Small intestine (tissue), 16 donors: ENCODE measurements at places on chromosomes 1 and 21. TPM values are rescaled to one million over a fixed set of nuclear protein-coding genes. Genes with fewer than 3 reads are reported as not detected.
A peak's percentile ranks its signal among the peaks of the same experiment; 100 is the strongest.

GRCh38 chr1:43706598-43707189 lies 642 bp upstream of the ST3GAL3 start:
- H3K4me3 ChIP-seq: peak overlapping the region; percentile 54
- H3K36me3 ChIP-seq: peaks cover 19% of the 10 kb centered on the region
- peak overlapping the region; percentile 47 for H3K27ac ChIP-seq
- H3K27me3 ChIP-seq: no peaks in the 10 kb centered on the region
- peak; percentile 36 for DNase-seq

Gene TCP10L
- polyA plus RNA-seq: not detected

Gene RGS2
- 151 TPM for polyA plus RNA-seq

DNA sequence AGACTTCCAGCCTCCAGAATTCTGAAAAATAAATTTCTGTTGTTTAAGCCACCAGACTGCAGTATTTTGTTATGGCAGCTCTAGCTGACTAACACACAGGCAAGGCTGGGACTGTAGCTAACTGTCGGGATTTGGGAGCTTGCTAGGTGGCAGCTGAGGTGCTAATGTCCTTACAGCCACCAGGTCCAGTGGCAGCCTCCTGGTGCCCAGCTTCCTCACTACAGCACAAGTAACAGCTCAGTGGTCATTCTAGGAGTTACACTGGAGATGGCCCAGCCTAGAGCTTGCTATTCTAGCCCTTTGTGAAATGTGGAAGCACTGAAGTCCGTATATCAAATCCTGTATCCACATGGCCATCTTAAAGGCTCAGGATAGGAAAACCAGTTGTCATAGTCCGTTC lies 4.3 kb upstream of the C1orf115 start:
- DNase-seq: no peak
- no peaks in the 10 kb centered on the region for H3K27me3 ChIP-seq
- no peak overlapping the region for H3K4me3 ChIP-seq

Gene FCMR
- polyA plus RNA-seq: 2.7 TPM

GRCh38 chr1:208885060-208885459 lies 640.9 kb upstream of the PLXNA2 start:
- DNase-seq: no peak
- H3K4me3 ChIP-seq: no peak overlapping the region
- H3K4me1 ChIP-seq: no peaks in the 10 kb centered on the region
- H3K27ac ChIP-seq: no peak overlapping the region
- H3K36me3 ChIP-seq: no peaks in the 10 kb centered on the region

GRCh38 chr21:37684115-37684493 lies 232.2 kb downstream of the KCNJ6 start:
- no peaks in the 10 kb centered on the region for H3K36me3 ChIP-seq
- H3K4me1 ChIP-seq: no peaks in the 10 kb centered on the region
- DNase-seq: no peak
- no peak overlapping the region for H3K4me3 ChIP-seq

- peak overlapping the region; percentile 75 for H3K4me3 ChIP-seq
- no peaks in the 10 kb centered on the region for H3K27me3 ChIP-seq
- peak; percentile 86 for DNase-seq
- peaks cover 2% of the 10 kb centered on the region for H3K4me1 ChIP-seq
- H3K36me3 ChIP-seq: peaks cover 39% of the 10 kb centered on the region
Observed at GRCh38 chr1:3625151-3625907, 514 bp downstream of the TPRG1L start.

DNA sequence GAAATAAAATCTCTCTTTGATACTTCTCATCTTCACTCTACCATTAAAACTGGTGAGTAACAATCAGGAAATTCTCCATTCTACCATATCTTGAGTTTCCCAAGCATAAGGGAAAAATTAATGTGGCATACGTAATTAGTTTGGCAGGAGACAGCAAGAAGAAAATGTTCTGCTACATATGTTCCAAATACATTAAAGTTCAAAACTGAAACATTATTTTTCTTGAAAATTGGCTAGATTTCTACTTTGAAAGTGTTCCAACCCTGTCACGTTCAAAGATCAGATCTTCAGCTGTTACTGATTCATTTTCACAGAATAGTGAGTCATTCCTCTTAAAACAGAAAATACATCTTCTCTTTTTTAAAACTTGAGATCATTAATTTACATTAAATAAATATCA lies 48.5 kb downstream of the PIGK start:
- no peak for DNase-seq
- no peaks in the 10 kb centered on the region for H3K36me3 ChIP-seq
- H3K4me1 ChIP-seq: no peaks in the 10 kb centered on the region
- no peak overlapping the region for H3K4me3 ChIP-seq
- no peak overlapping the region for H3K27ac ChIP-seq

DNA sequence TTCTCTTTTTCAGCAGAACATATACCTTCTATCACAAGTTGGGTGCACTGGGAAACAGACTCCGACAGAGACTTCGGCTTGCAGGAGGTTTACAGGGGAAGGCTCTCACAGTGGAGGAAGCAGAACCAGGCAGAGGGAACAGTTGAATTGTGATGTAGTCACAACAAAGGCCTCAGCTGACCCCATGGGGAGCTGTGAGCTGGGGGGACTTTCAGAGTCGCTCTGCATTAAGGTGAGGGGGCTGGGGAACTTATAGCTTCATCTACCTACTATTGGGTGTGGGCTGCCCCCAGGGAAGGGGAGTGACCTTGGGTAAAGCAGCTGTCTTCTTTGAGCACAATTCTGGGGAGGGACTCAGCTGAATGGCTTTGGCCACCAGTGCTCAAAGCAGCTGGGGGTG lies 94.9 kb upstream of the POU3F1 start:
- no peaks in the 10 kb centered on the region for H3K4me1 ChIP-seq
- no peak for DNase-seq
- no peak overlapping the region for H3K27ac ChIP-seq

DNA sequence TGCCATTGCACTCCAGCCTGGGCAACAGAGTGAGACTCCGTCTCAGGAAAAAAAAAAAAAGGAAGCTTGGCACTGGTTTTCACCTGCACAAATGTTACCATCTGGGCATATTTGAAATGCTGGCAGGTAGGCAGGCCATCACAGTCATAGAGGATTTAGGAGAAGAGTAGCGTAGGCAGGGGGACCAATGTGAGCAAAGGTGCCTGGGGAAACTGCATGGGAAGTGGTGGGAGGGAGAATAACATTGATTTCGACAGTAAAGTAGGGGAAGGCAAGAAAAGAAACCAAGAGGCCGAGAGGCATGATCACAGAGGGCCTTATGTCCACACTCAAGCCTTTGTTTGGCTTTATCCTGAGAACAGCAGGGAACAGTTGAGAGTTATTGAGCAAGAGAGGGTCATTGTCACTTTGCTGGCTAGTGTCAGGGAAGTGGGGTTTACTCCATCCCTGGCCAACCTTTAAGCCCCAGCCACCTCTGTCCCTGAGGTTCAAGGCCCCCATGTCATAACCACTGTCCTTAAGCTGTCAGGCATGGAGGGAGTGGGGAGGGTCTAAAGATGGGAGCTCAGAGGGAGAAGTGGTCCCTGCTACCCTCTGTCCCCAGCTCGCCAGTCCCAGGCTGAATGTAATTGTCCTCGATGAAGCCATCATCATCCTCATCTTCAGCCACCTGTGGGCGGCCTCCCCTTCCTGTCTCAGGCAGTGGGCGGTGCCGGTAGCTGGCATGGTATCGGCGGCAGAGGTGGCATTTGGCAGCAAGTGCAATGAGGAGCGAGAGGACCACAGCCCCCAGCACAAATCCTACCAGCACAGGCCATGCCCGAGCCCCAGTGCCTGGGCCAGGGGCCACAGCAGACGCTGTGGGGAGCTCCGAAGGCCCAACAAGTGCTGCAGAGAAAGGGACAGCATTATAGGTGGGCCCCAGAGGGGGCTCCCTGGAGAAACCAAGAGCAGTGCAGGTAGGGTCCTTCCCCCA lies 2.9 kb downstream of the C1orf210 start:
- H3K36me3 ChIP-seq: peaks cover 43% of the 10 kb centered on the region
- DNase-seq: no peak
- no peaks in the 10 kb centered on the region for H3K27me3 ChIP-seq
- no peak overlapping the region for H3K27ac ChIP-seq

Gene MUTYH
- polyA plus RNA-seq: 34.0 TPM

Gene MAP3K21
- 10.8 TPM for polyA plus RNA-seq

DNA sequence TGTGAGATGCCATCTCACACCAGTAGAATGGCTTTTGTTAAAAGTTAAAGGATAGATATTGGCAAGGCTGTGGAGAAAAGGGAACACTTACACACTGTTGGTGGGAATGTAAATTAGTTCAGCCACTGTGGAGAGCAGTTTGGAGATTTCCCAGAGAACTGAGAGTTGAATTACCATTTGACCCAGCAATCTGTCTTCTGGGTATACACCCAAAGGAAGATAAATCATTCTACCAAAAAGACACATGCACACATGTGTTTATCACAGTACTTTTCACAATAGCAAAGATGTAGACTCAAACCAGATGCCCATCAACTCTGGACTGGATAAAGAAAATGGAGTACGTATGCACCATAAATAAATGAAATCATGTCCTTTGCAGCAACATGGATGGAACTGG lies 88.6 kb upstream of the LRRC8D start:
- no peaks in the 10 kb centered on the region for H3K36me3 ChIP-seq
- no peak for DNase-seq
- H3K4me1 ChIP-seq: no peaks in the 10 kb centered on the region
- no peak overlapping the region for H3K27ac ChIP-seq
- H3K27me3 ChIP-seq: no peaks in the 10 kb centered on the region

- no peaks in the 10 kb centered on the region for H3K4me1 ChIP-seq
- no peaks in the 10 kb centered on the region for H3K27me3 ChIP-seq
- DNase-seq: no peak
Observed at GRCh38 chr1:90358448-90358847, 358.7 kb downstream of the BARHL2 start.

GRCh38 chr1:3463013-3463385 lies 8.5 kb downstream of the ARHGEF16 start:
- H3K27ac ChIP-seq: no peak overlapping the region
- peaks cover 3% of the 10 kb centered on the region for H3K36me3 ChIP-seq
- no peak overlapping the region for H3K4me3 ChIP-seq
- DNase-seq: no peak

Gene FYB2
- 1.2 TPM for polyA plus RNA-seq

Gene OR2L13
- polyA plus RNA-seq: not detected

- no peaks in the 10 kb centered on the region for H3K4me1 ChIP-seq
- no peaks in the 10 kb centered on the region for H3K36me3 ChIP-seq
- H3K27ac ChIP-seq: no peak overlapping the region
- no peak for DNase-seq
- peaks cover 3% of the 10 kb centered on the region for H3K27me3 ChIP-seq
Observed at GRCh38 chr1:204659056-204659455, 26.5 kb downstream of the LRRN2 start.

DNA sequence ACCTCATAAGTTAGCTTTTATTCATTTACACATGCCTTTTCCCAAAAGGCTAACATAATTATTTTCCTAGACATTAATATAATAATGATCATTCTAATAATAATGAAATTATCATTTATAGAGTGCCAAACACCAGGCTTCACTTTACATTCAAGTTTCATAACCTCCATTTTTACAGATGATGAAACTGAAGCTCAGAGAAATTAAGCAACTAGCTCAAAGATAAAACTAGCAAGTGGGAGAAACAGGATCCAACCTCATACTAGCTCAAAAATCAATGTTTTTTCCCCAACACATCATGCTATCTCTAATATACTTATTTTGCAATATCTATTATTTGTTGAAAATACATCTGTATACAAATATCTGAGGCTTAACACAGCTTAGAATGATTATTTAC lies 14.0 kb downstream of the LPGAT1 start:
- H3K27ac ChIP-seq: no peak overlapping the region
- H3K4me3 ChIP-seq: no peak overlapping the region
- DNase-seq: no peak
- H3K4me1 ChIP-seq: peaks cover 3% of the 10 kb centered on the region
- peaks cover 6% of the 10 kb centered on the region for H3K36me3 ChIP-seq
- no peaks in the 10 kb centered on the region for H3K27me3 ChIP-seq

DNA sequence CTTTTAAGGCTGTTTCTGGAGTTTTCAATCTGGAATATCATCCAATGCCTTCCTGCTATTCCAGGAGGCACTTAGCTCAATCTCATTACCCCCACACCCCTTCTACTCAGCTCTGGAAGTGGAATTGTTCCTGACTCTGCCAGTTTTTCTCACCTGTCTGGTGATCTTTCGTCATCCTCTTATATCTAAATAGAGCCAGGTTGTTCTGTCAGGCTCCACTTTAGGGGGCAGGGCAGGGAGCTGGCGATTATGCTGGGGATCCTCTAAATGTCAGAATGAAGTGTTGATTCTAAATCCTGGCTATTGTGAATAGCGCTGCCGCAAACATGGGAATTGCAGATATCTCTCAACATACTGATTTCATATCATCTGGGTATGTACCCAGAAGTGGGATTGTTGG lies 63.6 kb upstream of the ETV3 start:
- H3K36me3 ChIP-seq: no peaks in the 10 kb centered on the region
- H3K27me3 ChIP-seq: no peaks in the 10 kb centered on the region
- H3K4me1 ChIP-seq: no peaks in the 10 kb centered on the region
